T-helper 17 cell (primary cell): ENCODE measurements at places on chromosomes 12 and 14. TPM values are rescaled to one million over a fixed set of nuclear protein-coding genes. Genes with fewer than 3 reads are reported as not detected.

RPGRIP1 gene
- not detected for total RNA-seq

PLEKHD1 gene
- 0.70 TPM for total RNA-seq

KLRC3 gene
- total RNA-seq: not detected

CLMN gene
- 0.26 TPM for total RNA-seq

HCAR2 gene
- total RNA-seq: 0.99 TPM

BCDIN3D gene
- 3.6 TPM for total RNA-seq

POTEM gene
- total RNA-seq: not detected

LMNTD1 gene
- not detected for total RNA-seq

KCNA5 gene
- total RNA-seq: not detected

CELA1 gene
- 0.50 TPM for total RNA-seq

MIS18BP1 gene
- 35.2 TPM for total RNA-seq

APOF gene
- not detected for total RNA-seq

GLT8D2 gene
- total RNA-seq: not detected

AQP6 gene
- total RNA-seq: not detected

ERC1 gene
- total RNA-seq: 46.7 TPM
